ENCODE measurements at places on chromosomes 5 and 9. TPM values are rescaled to one million over a fixed set of nuclear protein-coding genes. Genes with fewer than 3 reads are reported as not detected.

DNA sequence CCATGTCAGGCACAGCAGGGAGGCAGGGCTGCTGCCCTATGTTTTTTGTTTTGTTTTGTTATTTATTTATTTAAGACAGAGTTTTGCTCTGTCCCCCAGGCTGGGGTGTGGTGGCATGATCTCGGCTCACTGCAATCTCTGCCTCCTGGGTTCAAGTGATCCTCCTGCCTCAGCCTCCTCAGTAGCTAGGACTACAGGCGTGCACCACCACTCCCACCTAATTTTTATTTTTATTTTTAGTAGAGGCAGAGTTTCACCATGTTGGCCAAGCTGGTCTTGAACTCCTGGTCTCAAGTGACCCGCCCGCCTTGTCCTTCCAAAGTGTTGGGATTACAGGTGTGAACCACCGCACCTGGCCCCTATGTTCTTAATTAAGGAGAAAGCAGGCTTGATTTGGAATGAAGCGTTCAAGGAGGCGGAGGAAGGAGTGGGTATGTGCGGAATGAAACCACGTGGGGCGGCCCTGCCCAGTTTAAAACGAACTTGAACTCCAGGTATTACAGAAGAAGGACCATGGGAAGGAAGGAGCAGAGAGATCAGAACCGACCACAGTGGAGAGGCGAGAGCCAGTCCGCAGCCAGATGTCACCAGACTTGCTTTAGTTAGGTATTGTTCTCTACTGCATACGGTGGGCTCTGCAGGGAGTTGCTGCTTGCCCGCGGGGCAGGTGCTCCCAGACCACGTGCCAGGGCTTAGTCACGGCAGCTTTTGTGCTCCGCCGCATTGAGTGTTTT, 34.9 kb upstream of the EPB41L4B start:
- no peak overlapping the region for H3K27ac ChIP-seq
- H3K27me3 ChIP-seq, result no peaks in the 10 kb centered on the region
- no peak for DNase-seq
- H3K4me1 ChIP-seq, result no peaks in the 10 kb centered on the region

GRCh38 chr5:149421372-149421685, 42.2 kb upstream of the IL17B start:
- no peak overlapping the region for H3K4me3 ChIP-seq
- peaks cover 41% of the 10 kb centered on the region for H3K36me3 ChIP-seq
- no peaks in the 10 kb centered on the region for H3K27me3 ChIP-seq
- DNase-seq, result no peak
- peak overlapping the region; percentile 92 for H3K27ac ChIP-seq
- H3K4me1 ChIP-seq, result peaks cover 64% of the 10 kb centered on the region

GRCh38 chr5:44387921-44388320, 1.3 kb downstream of the FGF10 start:
- no peak for DNase-seq
- no peaks in the 10 kb centered on the region for H3K36me3 ChIP-seq
- no peak overlapping the region for H3K27ac ChIP-seq
- peaks cover 20% of the 10 kb centered on the region for H3K27me3 ChIP-seq
- peak overlapping the region; percentile 44 for H3K4me3 ChIP-seq
- peaks cover 22% of the 10 kb centered on the region for H3K4me1 ChIP-seq

- no peaks in the 10 kb centered on the region for H3K27me3 ChIP-seq
- peaks cover 7% of the 10 kb centered on the region for H3K36me3 ChIP-seq
- peak overlapping the region; percentile 93 for H3K27ac ChIP-seq
- no peak for DNase-seq
- H3K4me1 ChIP-seq, result peaks cover 11% of the 10 kb centered on the region
These were observed 1.6 kb upstream of the TPM2 start for GRCh38 chr9:35691334-35691650.

DNA sequence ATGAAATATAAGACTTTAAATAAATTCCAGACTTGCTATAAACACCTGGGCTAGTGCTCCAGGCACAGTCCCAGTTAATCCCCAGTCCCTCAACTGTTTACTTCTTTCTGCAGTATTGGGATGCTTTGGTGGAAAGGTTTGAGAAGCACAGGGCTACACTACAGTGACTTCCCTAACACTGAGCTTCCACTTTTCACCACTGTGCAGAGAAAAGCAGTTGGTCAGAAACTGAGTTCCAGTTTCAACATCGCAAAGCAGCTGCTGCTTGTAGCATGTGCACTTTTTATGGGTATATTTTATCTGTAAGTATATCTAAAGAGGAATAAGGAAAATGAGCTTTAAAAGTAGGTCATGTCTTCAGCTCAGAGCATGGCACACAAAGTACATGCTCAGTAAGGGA, 339.7 kb downstream of the NTRK2 start:
- H3K27me3 ChIP-seq, result peaks cover 9% of the 10 kb centered on the region
- H3K4me3 ChIP-seq, result no peak overlapping the region
- no peak for DNase-seq

- H3K4me1 ChIP-seq, result no peaks in the 10 kb centered on the region
- H3K4me3 ChIP-seq, result no peak overlapping the region
- DNase-seq, result no peak
- no peaks in the 10 kb centered on the region for H3K36me3 ChIP-seq
- H3K27me3 ChIP-seq, result no peaks in the 10 kb centered on the region
These were observed 21.0 kb upstream of the C5orf63 start for GRCh38 chr5:127094161-127094814.

DNA sequence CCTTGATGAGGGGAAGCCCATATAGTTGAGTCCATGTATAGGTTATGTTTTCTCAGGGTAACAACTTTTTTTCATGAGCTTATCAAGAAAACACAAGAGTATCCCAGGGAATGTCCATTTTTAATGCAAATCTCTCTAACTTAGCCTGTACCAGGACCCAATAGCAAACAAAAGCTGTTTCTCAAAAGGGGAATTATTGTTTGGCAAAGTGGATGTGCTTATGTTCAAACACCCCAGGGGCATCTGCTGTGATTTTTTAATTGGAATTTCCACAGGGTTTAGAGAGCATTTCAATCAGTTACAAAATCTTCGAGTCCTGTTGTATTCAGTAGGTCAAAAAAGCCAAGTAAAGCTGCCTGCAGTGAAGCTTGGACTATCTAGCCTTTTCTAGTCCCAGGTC, 33.4 kb upstream of the CSNK1G3 start:
- no peak overlapping the region for H3K4me3 ChIP-seq
- DNase-seq, result no peak
- no peak overlapping the region for H3K27ac ChIP-seq
- H3K4me1 ChIP-seq, result no peaks in the 10 kb centered on the region
- H3K27me3 ChIP-seq, result no peaks in the 10 kb centered on the region

- no peaks in the 10 kb centered on the region for H3K36me3 ChIP-seq
- H3K27ac ChIP-seq, result peak overlapping the region; percentile 96
- peaks cover 52% of the 10 kb centered on the region for H3K4me1 ChIP-seq
- peak overlapping the region; percentile 82 for H3K4me3 ChIP-seq
- no peaks in the 10 kb centered on the region for H3K27me3 ChIP-seq
These were observed 1.3 kb downstream of the NIPBL start for GRCh38 chr5:36877667-36878391.

- DNase-seq, result no peak
- H3K4me3 ChIP-seq, result no peak overlapping the region
- no peak overlapping the region for H3K27ac ChIP-seq
- H3K36me3 ChIP-seq, result peaks cover 18% of the 10 kb centered on the region
These were observed 40.8 kb downstream of the GRAMD2B start for GRCh38 chr5:126464016-126464415.

- H3K27me3 ChIP-seq, result no peaks in the 10 kb centered on the region
- H3K36me3 ChIP-seq, result peaks cover 5% of the 10 kb centered on the region
- no peak for DNase-seq
- no peak overlapping the region for H3K4me3 ChIP-seq
- no peak overlapping the region for H3K27ac ChIP-seq
These were observed 30.2 kb downstream of the EFCAB9 start for GRCh38 chr5:172223901-172224873.

DNA sequence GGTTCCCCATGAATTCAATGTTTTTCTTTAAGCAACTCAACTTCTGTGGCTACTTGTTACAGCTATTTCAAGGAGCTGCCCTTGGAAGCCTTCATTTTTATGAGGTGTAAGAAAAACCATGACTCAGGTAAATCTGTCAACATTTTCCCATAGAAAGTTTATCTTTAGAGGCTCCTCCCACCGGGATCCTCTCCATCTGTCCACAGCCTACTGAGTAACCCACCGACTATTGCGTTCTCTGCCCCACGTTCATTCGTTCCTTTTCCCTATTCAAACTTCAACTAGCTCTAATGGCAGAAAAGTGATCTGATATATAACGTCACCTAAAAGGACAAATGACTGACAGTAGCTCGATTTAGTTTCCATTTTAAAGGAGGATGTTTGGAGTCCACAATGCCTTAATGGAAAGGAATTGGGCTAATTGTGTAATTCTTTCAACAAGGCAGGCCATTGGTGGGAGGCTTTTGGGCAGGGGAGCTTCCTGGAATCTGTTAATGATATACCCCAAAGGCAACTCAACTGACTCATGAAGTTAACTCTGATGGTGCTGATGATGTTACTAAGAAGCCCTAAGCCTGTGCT, 29.3 kb upstream of the NR3C1 start:
- H3K27ac ChIP-seq, result no peak overlapping the region
- no peaks in the 10 kb centered on the region for H3K36me3 ChIP-seq
- peaks cover 6% of the 10 kb centered on the region for H3K4me1 ChIP-seq
- H3K27me3 ChIP-seq, result no peaks in the 10 kb centered on the region
- no peak for DNase-seq

DNA sequence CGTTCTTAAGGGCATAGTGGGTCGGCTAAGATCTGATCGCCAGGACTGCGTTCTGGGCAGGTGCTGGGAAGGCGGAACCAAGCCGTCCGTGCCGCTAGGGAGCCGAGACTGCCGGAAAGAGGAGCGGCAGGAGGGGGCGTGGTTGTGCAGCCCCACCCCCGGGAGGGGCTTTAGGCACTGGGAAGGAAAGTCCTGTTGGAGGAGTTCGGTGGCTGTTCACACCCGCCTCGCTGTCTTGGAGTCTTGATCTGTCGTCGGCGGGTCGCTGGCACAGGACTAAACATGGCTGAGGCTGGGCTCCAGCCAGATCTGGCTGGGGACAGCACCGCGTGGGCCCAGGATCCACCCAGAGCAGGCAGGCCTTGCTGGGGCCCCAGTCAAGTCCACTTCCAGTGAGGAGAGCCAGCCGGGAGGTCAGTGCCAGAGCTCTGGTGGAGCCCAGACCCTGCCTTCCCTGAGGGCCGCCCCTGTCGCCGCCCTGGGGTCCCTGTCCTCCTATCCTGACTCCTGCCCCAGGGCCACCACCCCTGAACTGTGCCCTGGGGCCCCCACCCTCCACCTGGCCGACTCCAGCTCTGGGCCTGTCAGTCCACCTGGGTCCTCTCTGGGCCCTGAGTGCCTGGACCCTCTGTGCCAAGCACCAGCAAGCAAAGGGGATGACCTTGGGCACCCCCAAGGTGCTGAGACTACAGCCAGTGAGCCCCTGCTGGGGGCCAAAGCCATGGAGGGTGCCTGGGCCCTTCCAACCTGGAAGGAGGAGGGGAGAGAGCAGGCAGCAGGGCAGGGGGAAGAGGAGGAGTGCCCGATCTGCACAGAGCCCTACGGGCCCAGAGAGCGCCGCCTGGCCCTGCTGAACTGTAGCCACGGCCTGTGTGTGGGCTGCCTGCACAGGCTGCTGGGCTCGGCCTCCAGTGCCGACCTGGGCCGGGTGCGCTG, 4.5 kb downstream of the RNF208 start:
- peak overlapping the region; percentile 17 for H3K4me3 ChIP-seq
- H3K36me3 ChIP-seq, result no peaks in the 10 kb centered on the region
- peak overlapping the region; percentile 78 for H3K27ac ChIP-seq
- no peaks in the 10 kb centered on the region for H3K27me3 ChIP-seq
- DNase-seq, result peak; percentile 74

- no peaks in the 10 kb centered on the region for H3K36me3 ChIP-seq
- no peaks in the 10 kb centered on the region for H3K27me3 ChIP-seq
- peaks cover 52% of the 10 kb centered on the region for H3K4me1 ChIP-seq
- H3K27ac ChIP-seq, result no peak overlapping the region
These were observed 86.0 kb downstream of the TRIO start for GRCh38 chr5:14229181-14229580.

DNA sequence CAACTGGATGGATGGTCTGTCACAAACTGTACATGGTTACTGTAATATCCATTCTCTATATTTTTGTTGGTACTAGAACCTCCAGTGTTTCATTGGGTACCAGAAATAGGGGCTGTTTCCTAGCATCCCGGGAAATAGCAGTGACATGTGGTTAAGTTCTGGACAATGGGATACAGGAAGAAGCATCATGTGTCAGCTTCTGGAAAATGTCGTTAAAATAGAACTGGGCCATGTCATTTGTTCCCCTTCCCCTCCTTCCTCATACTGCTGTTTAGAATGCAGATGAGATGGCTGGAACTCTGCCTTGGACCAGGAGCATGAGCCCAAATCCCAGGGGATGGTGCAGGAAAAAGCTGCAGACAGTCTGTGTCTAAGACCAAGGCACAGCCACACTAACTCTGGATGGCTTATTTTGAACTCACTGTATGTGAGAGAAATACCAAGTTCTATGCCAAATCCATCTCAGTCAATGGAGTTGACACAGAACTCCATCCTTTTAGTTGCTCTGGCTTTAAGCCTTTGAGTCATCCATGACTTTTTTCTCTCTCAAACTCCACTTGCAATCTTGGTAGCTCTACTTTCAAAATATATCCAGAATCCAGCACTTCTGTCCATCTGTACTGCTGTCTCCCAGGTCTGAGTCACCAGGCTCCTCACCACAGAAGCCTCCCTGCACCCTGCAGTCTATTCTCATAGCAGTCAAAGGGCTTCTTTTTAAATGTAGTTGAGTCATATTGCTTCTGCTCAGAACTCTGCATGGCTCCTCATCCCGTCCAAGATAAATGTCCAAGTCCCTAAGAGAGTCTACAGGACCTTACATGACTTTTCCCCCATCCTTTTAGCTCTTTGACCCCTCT, 184.2 kb downstream of the NSG2 start:
- no peaks in the 10 kb centered on the region for H3K27me3 ChIP-seq
- peaks cover 9% of the 10 kb centered on the region for H3K4me1 ChIP-seq
- no peaks in the 10 kb centered on the region for H3K36me3 ChIP-seq

- H3K27ac ChIP-seq, result no peak overlapping the region
- H3K27me3 ChIP-seq, result no peaks in the 10 kb centered on the region
- no peak for DNase-seq
- peaks cover 3% of the 10 kb centered on the region for H3K4me1 ChIP-seq
These were observed 8.2 kb downstream of the ALDOB start for GRCh38 chr9:101427358-101427757.

DNA sequence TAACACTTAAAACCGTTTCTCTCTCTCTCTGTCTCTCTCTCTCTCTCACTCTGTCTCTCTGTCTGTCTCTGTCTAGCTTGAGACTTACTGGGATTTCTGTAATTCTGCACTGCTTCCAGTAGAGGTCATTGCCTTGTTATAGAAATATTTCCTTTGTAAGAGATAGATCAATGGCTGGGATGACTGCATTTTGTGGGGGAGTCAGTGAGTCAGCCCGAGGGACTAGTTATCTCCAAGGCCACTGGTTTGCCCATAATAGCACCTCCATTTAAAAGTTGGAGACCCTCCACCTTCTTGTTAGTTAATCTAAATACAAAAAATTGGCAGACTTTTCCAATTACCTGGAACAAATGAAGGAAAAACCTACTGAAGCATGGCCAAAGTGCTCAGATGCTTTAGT, 547.2 kb downstream of the LRRC70 start:
- H3K4me3 ChIP-seq, result no peak overlapping the region
- no peaks in the 10 kb centered on the region for H3K4me1 ChIP-seq
- no peak for DNase-seq

GRCh38 chr9:116360016-116360415, 206.4 kb downstream of the PAPPA start:
- no peak overlapping the region for H3K4me3 ChIP-seq
- no peak overlapping the region for H3K27ac ChIP-seq
- H3K27me3 ChIP-seq, result no peaks in the 10 kb centered on the region
- DNase-seq, result no peak
- H3K4me1 ChIP-seq, result peaks cover 3% of the 10 kb centered on the region

Gene WNT8A
- total RNA-seq, result not detected

Gene GBA2
- total RNA-seq, result 73.0 TPM

Gene CCL21
- total RNA-seq, result 13.3 TPM

Gene ANKRD20A1
- total RNA-seq, result 1.8 TPM

Gene OR1Q1
- not detected for total RNA-seq

Gene FCHO2
- 14.9 TPM for total RNA-seq

Gene PCAT7
- total RNA-seq, result not detected

Gene TMEM174
- total RNA-seq, result not detected

Gene SMIM23
- not detected for total RNA-seq

Gene KIF20A
- 0.81 TPM for total RNA-seq

Gene FOXD1
- not detected for total RNA-seq
